ENCODE measurements at places on chromosomes 16 and 17.

DNA sequence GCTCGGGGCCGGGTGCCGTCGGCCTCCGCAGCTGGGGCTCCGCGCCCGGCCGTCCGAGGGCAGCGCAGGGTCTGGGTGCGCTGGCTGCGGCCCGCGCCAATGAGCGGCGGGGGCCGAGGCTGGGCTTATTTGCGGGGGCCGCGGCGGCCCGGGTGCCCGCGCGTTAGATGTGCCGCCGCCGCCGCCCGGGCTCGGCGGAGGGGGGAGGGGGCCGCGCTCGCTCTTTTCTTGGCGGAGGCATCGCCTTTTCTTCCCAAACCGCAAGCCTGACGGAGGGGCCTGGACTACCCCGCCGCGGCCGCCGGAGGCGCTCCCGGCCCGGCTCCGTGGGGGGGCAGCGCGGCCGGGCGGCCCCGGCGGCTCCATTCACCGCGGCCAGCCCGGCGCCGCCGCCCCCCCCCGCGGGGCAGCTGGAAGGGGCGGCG, at the start of gene NOTUM:
NOTUM (minus strand) TSS at position 101 of the 425 bp plus-strand sequence. CDS start 278 bp downstream, outside the sequence.
- DNase-seq: peak; percentile 69
- H3K4me1 ChIP-seq: no peaks in the 10 kb centered on the region
- H3K36me3 ChIP-seq: no peaks in the 10 kb centered on the region
- peak within 1 kb of the TSS; percentile 9 for H3K4me3 ChIP-seq
- H3K27ac ChIP-seq: no peak within 1 kb of the TSS

DNA sequence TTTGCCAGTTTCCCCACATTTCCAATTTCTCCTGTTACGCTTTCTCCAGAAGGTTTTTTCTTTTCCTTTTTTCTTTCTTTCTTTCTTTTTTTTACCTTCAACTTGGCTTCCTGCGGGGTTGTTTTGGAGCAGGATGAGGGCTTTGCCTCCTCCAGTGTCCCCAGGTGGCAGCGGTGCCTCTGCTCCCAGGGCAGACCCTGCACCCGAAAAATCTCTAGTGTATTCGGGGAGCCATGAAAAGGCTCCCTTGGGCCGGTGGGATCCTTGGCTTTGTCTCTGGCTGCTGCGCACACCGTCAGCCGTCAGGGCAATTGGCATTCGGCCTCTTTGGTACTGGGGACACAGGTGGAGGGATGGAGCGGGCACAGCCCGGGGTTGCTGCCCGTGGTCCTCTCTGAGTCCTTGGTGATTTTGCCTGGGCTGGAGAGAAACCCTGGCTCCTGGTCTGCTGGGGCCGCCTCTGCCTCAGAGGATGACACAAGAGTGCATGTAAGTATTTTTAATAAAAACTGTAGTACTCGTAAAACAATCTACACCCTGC, 846 bp downstream of the ITGB3 start:
- H3K27me3 ChIP-seq: peaks cover 9% of the 10 kb centered on the region
- DNase-seq: no peak
- no peaks in the 10 kb centered on the region for H3K4me1 ChIP-seq
- H3K36me3 ChIP-seq: no peaks in the 10 kb centered on the region
- H3K4me3 ChIP-seq: peak overlapping the region; percentile 47

- H3K36me3 ChIP-seq: no peaks in the 10 kb centered on the region
- H3K27me3 ChIP-seq: no peaks in the 10 kb centered on the region
- H3K4me1 ChIP-seq: peaks cover 8% of the 10 kb centered on the region
- H3K27ac ChIP-seq: peak overlapping the region; percentile 31
- no peak overlapping the region for H3K4me3 ChIP-seq
Measured at GRCh38 chr17:49514071-49514721, 19.1 kb downstream of the NGFR start.

- no peaks in the 10 kb centered on the region for H3K36me3 ChIP-seq
- DNase-seq: no peak
- H3K4me1 ChIP-seq: peaks cover 7% of the 10 kb centered on the region
- H3K27ac ChIP-seq: no peak overlapping the region
Measured at GRCh38 chr17:64017381-64017980, 3.0 kb downstream of the ICAM2 start.

DNA sequence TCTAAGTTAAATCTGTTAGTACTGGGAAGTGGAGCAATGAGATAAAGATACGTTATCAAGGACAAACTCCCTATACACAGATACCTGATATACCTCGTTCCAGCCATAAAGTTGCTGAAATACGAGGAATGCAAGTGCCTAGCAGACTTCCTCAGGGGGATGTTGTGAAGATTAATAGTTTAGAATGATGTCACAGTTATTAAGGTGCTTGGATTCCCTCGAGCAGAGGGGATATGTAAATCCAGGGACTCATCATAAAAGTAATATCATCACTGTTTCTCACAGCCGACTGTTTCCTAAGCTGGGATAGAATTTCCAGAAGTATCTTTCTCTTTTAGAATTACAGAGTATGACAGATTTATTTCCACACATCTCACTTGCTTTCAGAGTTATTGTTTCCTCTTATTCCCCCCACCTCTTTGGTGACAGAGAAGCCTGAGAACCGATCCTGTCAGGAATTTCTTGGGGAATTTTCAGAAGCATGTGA, 28.4 kb upstream of the ZFHX3 start:
- no peak for DNase-seq
- no peak overlapping the region for H3K27ac ChIP-seq
- no peaks in the 10 kb centered on the region for H3K36me3 ChIP-seq
- H3K27me3 ChIP-seq: no peaks in the 10 kb centered on the region
- no peaks in the 10 kb centered on the region for H3K4me1 ChIP-seq

GRCh38 chr16:31332544-31332943, 22.4 kb upstream of the ITGAX start:
- no peak overlapping the region for H3K27ac ChIP-seq
- H3K4me3 ChIP-seq: no peak overlapping the region
- H3K36me3 ChIP-seq: no peaks in the 10 kb centered on the region
- DNase-seq: no peak

DNA sequence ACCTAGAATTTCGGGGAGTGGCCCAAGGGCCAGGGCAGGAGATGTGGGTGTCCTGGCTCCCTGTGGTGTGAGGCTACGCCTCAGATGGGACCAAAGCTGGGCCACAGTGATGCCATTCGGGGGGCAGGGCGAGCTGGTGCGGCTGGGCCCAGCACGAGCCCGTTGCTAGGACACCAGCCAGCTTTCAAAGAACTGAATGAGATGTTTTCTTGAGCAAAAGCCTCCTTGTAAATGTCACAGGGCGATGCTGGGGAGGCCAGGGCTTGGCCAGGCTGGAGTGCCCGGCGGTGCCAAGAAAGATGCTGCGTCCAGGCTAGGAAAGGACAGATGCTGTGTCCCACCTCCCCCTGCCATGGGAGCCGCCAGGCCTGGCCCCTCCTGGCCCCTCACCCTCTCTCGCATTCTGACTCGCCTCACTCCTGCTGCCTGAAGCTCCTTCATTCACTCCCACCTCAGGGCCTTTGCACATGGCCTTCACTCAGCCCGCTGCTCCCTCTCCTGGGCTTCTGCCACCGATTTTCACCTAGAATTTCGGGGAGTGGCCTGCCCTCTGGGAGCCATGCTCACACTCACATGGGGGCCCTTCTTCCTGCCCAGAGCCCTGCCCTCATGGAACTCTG, 39.1 kb downstream of the CPNE2 start:
- no peaks in the 10 kb centered on the region for H3K27me3 ChIP-seq
- no peak for DNase-seq
- H3K27ac ChIP-seq: no peak overlapping the region
- no peak overlapping the region for H3K4me3 ChIP-seq
- no peaks in the 10 kb centered on the region for H3K36me3 ChIP-seq

- no peaks in the 10 kb centered on the region for H3K4me1 ChIP-seq
- H3K27me3 ChIP-seq: no peaks in the 10 kb centered on the region
- H3K36me3 ChIP-seq: no peaks in the 10 kb centered on the region
- no peak overlapping the region for H3K4me3 ChIP-seq
Measured at GRCh38 chr17:58969612-58970011, 137.1 kb downstream of the TRIM37 start.

DNA sequence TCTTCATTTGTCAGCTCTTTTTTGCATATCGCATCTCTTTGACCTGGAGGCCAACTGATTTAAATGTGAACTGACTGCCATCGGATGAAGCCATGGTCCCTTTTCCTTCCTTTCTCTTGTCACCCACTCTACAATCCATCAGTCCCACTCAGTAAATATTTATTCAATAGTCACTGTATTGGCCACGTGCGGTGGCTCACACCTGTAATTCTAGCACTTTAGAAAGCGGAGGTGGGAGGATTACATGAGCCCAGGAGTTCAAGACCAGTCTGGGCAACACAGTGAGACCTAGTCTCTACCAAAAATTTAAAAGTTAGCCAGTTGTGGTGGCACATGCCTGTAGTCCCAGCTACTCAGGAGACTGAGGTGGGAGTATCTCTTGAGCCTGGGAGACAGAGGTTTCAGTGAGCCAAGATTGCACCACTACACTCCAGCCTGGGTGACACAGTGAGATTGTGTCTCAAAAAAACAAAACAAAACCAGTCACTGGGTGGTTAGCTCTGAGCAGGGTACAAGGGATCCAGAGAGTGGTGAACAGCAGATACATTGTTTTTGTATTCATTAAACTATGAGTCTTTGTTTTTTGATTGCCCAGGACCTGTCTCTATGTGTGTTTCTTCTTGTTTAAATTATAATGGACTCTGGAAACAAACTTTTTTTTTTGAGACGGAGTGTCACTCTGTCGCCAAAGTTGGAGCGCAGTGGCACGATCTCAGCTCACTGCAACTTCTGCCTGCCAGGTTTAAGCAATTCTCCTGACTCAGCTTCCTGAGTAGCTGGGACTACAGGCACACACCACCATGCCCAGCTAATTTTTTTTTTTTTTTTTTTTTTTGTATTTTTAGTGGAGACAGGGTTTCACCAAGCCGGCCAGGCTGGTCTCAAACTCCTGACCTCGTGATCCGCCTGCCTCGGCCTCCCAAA, 6.9 kb downstream of the PHAF1 start:
- no peaks in the 10 kb centered on the region for H3K4me1 ChIP-seq
- no peaks in the 10 kb centered on the region for H3K27me3 ChIP-seq
- no peak overlapping the region for H3K27ac ChIP-seq
- no peak overlapping the region for H3K4me3 ChIP-seq
- H3K36me3 ChIP-seq: no peaks in the 10 kb centered on the region
